Amygdala (tissue), 56 donors: ENCODE measurements at places on chromosomes 4 and X.

- DNase-seq = no peak
Observed at GRCh38 chrX:13001097-13001496, 26.2 kb downstream of the TMSB4X start.

DNA sequence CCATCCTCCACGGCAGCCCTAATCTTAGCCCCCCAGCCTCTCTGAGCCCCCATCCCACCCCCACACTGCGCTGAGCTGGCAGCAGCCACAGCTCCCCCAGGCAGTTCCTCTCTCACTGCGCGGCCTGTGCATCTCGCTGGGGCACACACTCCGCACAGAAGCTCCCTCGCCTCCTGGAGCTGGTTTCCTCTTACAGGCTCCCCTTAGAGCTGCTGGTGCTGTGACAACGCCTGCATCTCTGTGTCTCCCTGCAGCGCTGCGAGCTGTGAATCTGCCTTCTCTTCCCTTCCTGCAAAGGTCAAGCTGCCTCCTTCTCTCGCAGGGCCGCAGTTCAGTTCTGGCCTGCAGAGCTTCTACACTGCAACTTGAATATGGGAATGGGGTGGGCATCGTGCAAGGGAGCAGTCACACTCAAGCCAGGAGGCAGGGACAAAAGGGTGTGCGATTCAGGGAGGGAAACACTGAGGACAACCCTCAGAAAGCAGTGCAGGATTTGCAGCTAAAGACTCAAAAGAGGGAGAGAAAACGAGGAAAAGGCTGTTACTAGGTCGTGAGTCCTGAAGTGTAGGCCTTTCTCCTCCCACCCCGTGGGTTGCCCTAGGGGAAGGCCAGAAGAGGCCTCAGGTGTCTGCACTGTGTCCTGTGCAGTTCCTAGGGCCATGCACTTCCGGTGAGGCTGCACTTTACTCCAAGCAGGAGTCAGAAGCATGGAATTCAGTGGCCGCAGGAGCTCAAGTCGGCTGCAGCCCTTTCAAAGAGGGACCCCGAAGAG is 87.0 kb downstream of the BCOR start:
- no peak for DNase-seq

DNA sequence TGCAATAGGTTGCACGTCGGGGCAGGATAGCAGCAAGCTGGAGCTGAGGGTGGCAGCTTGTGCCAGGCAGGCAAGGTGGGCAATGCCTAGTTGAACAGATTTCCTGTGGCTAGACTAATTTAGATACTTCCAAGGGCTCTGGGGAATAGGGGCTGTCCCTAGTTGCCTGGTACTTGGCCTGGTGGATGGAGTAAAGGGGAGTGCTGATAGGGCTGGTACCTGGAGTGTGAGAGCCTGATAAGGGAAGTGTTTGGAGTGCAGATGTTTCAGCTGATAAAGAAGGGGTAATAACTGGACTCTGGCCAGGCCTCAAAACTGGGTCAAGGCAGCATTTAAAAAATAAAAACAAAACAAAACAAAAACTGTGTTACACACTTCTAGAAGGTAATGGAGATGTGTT is 665.5 kb downstream of the CCSER1 start:
- DNase-seq = no peak

DNA sequence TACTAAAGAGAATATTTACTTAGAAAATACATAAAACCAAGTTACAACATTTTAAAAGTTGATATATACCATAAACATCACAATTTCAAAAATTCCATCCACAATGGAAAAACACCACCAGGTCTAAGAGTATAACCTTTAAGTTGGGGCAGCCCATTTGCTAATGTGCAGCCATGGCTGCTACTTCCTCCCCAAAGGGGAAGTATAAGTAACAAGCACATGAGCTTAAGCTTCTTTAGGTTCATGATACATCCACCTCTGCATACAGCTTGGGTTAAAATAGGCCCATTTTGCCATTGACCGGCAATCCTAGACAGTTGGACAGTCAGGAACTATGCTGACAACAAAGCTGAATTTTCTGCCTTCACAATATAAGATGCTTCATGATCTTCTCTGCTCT is 16.6 kb upstream of the GASK1B start:
- DNase-seq = no peak

DNA sequence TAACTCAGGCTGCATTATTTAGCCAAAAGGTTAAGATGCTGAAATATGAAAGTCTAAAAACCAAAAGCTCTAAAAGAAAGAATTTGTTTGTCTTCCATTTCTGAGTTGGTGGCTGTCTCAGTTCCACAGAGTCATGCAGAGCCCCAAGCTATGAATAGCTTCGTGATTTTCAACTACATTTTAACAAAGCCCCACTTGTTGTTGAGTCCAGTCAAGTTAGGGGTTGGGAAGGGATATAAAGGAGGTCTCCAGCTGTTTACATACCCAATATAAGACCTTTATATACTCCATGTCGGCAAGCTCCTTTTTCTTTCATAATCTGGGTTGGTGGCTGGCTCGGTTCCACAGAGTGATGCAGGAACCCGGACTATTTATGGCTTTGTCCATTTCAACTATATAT is 924.6 kb upstream of the PRKX start:
- DNase-seq = no peak
